ENCODE measurements at places on chromosomes 11 and 22.

GRCh38 chr11:94128291-94128745 lies 323 bp upstream of the PANX1 start:
- DNase-seq: no peak

GRCh38 chr22:39617970-39618757 lies 47.6 kb downstream of the CACNA1I start:
- no peak for DNase-seq

- DNase-seq: no peak
Measured at GRCh38 chr22:48091060-48091650, 1328.7 kb downstream of the TBC1D22A start.

DNA sequence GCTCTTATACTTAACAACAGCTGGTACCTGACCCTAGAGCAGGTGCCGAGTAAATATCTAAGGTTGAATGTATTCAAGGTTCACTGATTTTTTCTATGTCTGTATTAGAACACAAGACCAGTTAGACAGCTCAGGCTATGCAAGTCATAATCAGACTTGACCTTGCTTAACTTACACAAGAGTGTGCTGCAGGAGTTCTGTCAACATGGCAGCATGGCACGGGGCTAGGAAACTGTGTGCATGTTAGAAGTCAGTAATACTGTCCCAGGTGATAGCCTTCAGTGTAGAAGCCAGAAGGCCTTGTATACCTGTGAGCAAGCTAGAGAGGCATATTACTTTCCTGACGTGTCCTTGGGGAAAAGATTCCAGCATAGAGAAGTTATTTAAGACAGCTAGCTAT lies 253.1 kb downstream of the FAT3 start:
- no peak for DNase-seq

- DNase-seq: no peak
Measured at GRCh38 chr11:120020981-120021380, 116.9 kb downstream of the TRIM29 start.

DNA sequence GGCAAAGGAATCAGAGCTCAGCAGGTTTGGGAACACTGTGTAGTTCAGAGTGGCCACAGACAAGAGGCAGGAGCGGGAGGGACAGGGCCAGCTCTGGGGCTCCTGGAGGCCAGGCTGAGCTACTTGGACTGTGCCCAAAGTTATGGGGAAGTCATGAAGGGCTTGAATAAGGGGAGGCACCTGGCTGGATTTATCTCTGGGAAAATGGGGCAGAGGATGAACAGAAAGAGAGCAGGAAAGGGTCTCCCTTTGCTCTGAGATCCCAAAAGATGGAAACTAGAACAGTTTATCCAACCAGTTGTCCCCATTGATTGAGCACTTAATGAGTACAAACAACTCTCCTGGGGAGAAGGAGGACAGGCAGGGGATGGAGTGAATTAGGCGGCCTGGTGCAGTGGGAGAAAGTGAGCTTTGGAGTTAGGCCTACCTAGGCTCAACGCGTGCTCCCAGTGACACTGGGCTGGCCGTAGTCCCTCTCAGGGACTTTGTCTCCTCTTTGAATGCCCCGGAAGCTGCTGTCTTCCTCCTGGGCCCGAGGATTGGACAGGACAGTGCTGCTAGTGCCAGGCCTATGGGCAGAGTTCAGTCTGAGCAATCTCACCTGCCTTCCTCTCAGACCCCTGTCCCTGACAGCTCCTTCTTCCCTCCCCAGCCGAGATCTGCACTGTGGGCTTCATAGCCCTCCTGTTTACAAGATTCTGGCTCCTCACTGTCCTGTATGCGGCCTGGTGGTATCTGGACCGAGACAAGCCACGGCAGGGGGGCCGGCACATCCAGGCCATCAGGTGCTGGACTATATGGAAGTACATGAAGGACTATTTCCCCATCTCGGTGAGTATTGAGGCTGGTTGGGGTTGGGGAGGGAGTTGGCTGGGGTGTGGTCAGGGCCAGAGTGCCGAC lies 2.0 kb downstream of the MOGAT2 start:
- no peak for DNase-seq

GRCh38 chr22:48944751-48945620 lies 882.7 kb downstream of the BRD1 start:
- no peak for DNase-seq

GRCh38 chr11:93613231-93613831 lies 48.2 kb upstream of the CEP295 start:
- no peak for DNase-seq

DNA sequence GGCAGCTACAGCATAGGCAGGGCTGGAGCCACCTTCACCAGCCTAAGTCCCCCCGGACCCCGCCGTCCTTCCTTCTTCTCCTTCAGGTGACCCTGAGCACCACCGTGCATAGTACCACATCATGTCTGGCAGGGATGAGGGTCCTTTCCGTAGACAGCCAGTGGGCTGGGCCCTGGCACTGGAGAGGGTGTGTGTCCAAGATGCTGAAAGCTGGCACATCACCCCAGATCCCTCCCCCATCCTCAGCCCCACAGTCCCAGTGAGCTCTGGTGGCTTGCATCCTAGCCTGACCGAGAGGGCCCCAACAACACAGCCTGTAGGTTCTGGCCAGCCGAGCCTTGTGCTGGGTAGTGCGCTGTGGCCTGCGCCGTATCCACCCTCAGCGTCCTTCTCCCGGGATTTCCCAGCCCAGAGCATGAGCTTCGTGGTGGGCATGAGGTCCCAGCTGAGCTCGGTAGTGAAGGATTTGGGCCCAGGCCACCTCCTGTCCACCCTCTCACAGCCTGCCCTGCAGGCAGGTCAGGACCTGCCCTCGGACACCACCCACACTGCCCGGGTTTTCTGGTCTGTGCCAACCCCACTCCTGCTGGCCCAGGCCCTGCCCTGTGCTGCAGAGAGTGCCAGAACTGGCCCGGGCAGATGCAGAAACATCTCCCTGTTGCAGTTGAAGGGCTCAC lies 1124.3 kb downstream of the BRD1 start:
- no peak for DNase-seq

DNA sequence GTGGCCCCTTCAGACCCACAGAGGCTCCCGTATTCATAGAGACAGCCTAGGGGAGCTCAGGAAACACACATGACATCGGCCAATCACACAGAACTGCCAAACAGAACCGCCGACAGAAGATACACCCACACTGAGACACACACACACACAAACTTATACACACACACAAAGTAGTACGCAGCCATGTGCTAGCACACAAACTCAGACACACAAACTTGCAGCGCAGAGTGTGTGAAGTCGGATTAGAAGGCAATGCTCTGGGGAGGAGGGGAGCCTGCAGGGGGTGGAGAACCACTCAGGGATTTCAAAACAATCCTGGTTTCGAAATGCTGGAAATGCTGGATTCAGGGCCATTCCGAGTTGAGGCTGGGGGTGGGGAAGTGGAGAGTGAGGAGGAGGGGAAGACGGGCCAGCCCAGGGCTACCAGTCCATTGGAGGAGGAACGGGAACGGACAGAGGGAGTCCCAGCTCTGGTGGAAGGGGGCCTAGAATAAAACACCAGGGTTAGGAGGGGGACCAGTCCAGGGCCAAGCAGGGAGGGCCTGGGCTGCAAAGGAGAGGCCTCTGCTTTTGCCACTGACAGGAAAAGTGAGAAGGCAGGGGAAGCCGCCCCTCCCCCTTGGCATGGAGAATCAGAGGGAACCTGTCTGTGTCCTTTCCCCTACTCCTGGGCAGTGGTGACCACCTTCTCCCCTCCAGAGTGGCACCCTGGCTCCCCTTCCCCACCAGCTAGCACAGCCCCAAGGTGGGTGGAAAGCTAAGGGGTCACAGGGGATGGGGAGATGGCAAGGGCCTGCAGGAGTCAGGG lies 4.4 kb downstream of the BCL9L start:
- DNase-seq: no peak

- DNase-seq: no peak
Measured at GRCh38 chr11:131331546-131331945, 38.9 kb upstream of the NTM start.

DNA sequence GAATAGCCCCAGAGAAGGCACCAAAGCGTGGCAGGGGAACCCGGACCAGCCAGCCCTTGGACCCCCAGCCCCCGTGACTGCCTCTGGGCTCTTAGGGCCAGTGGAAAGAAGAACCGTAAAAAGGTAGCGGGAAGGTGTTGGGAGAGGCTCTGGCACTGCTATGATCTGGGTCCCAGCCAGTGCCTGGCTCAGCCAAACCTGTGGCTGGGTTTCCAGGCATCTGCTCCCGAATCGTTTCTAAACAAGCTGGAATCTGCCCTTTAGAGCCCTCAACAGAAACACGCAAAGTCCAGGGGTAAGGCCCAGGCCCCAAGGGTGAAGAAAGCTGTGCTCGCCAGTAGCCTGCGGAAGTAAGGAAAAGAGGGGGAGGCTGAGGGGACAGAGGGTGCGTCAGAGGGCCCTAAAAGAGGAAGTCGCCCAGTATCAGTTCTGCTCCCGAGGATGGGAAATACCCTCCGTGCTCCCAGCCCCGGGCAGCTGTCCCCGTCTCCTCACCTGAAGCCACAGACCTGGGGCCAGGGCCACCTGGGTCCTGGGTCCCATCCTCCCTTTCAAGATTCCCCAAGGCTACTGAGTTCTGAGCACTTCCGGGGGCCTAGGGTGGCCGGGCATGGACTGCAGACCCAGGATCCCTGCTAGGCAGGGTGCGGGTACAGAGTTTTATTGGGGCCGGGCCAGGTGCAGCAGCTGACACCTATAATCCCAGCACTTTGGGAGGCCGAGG lies 24.7 kb downstream of the IL10RA start:
- DNase-seq: no peak

GRCh38 chr11:18705651-18706281 lies 7.2 kb downstream of the TMEM86A start:
- no peak for DNase-seq

DNA sequence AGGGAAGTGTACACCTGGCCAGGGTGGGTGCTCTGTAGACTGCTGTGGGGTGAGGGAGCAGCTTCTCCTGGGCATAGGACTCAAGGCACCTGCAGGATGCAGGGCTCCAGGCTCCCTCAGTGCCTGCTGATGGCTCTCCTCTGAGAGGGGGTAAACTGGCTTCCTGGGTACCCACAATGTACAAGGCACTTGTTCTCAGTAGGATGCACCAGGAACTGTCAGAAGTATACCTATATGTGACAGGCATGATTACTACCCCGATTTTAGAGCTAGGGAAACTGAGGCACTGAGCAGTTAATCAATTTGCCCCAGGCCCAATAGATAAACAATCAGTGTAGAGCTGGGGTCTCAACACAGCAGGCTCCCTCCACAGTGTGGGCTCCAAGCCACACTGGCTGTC lies 31.4 kb upstream of the GNAZ start:
- DNase-seq: no peak

- no peak for DNase-seq
Measured at GRCh38 chr11:69317401-69318092, 23.6 kb downstream of the MYEOV start.

DNA sequence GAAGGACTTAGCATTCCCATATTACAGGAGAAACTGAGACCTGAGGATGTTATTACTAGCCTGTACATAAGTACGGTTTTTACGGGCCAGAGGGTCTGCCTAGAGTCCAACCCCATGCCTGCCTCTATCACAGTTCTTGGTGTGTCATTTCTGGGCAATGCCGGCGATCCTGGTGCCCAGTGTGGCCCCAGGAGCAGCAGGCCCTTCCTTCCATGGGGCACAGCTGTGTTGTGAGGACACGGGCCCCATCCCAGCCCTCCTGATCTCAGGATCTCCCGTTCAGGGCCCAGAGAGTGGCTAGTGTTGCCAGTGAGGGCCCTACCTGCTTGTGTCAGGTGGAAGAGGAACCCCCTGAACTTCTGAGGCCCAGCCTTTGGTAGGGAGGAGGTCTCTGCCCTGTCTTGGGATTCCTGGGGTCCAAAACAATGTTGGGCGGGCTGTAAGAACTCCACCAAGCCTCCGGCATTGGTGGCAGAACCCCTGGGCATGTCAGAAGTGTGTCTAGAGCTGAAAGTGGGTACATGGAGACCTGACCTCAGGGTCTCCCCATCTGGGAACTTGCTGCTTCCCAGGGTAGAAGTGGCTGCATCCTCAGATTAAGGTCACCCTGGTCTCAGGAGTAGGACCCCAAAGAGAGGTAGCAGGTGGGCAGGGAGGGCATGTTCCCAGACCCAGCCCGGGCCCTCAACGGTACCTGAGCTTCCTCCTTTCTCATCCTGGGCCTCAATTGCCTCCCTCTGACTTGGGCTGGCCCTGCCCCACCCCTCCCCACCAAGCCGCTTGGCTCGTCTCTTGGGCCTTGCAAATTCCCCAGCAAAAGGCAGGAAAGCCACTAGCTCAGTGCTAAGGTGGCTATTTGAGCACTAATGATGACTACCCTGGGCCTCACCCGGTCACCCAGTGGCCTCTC lies 74.6 kb upstream of the KCNQ1OT1 start:
- no peak for DNase-seq

DNA sequence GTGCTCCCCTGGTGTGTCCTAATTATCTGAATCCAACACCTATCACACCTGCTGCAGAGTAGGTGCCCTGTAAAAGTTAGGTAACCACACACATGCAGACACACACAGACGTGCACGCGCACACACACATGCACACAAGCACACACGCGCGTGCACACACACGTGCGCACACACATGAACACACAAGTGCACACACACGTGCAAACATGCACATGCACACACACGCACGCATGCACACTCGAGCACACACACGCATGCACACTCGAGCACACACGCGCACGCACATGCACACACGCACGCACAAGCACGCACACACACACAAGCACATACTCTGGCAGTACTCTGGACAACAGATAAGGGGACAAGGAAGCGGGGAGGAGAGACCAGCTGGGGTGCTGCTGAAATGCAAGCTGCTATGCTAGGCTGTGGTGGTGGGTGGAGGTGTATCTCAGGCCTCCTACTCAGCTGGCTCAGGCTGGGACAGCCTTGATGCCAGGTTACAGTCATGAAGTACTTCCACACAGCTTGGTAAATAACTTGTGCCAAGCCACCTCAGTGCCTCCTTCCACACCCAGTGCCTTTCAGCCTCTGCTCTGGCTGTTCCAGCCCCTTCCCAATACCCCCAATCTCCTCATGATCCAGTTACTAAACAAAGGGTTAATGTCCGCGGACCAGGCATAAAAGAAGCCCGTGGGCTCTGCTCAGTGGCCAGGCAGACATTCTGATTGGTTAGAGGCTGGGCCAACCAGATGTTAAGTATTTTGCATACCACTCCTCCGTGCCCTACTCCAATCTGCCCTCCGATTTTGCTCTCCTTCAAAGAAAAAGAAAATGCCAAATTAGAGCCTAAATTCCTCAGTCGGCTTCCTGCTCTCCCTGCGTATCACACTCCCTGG lies 374.1 kb downstream of the TENM4 start:
- DNase-seq: no peak

- no peak for DNase-seq
Measured at GRCh38 chr11:19677381-19678080, 35.1 kb upstream of the NAV2 start.

DNA sequence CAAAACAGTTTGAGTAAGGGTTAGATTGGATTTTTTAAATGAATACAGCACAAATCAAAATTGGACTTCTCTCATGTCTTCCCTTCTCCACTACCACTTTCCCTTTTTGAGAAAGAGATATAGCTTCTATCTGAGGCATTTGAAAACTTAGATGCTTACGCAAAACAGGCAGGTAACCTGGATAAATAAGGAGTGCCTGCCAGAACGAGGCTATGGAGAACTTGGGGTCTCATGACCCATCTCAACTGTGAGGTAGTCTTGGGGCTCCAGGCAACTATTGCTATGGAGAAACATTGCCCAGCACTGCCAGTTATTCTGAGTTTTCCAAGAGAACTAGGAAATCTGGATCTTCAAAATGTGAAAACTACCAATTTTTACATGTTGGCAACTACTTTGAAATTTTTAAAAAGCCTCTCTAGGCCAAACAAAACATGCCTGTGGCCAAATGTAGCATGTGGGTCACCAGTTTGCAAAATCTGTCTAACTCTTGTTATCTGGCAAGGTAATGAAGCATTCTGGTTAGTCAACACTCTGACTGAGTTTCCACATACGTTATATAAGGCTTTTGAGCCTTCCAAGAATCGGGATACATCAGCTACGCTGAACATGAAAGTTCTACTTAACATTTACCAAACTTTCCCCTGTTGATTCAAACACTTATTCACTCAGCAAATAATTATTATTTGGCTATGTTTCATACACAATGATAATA lies 752.7 kb downstream of the KCNA4 start:
- no peak for DNase-seq

All from stimulated activated CD4-positive, alpha-beta T cell treated with anti-CD3 and anti-CD28 coated beads, Interleukin-2, amount 100 ng/mL, for 48 hours (primary cell).